Heart right ventricle (tissue), 16 donors: ENCODE measurements at places on chromosomes 12 and 14. TPM values are rescaled to one million over a fixed set of nuclear protein-coding genes. Genes with fewer than 3 reads are reported as not detected.

FBXW8 gene
- total RNA-seq = 11.3 TPM

DNA sequence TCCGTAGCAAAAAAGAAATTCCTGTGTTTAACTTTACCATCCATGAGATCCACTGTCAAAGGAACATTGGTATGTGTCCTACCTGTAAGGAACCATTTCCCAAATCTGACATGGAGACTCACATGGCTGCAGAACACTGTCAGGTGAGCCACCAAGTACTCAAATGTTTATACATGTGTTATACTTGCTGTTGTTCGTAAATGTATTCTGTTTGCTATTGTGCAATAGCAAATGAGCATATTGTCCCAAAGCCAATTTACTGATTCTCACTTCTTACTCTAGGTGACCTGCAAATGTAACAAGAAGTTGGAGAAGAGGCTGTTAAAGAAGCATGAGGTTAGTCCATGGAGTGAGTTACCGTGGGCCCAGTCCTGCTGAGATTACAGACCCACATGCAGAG lies 9.4 kb downstream of the TRAFD1 start:
- H3K27me3 ChIP-seq = no peaks in the 10 kb centered on the region
- H3K27ac ChIP-seq = no peak overlapping the region
- DNase-seq = no peak

DNA sequence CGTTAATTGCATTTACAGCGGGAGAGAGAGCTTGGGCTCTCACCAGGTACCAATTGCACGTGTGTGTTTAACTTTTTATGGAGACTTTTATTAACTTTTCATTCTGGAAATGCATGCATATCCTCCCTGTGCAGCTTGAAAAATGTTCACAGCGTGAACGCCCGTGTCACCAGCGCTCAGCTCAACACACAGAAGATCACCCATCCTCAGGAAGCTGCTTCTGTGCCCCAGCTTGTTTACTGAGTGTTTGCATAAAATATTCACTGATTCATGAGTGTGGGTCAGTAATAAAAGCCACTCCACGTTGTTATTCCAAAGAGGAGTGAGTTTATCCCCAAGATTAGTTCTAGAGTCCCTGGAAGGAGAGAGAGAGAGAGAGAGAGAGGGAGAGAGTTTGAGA lies 75.5 kb upstream of the FZD10 start:
- H3K27ac ChIP-seq = no peak overlapping the region
- no peak overlapping the region for H3K4me3 ChIP-seq
- DNase-seq = no peak
- no peaks in the 10 kb centered on the region for H3K4me1 ChIP-seq
- H3K36me3 ChIP-seq = no peaks in the 10 kb centered on the region
- peaks cover 11% of the 10 kb centered on the region for H3K27me3 ChIP-seq

DNA sequence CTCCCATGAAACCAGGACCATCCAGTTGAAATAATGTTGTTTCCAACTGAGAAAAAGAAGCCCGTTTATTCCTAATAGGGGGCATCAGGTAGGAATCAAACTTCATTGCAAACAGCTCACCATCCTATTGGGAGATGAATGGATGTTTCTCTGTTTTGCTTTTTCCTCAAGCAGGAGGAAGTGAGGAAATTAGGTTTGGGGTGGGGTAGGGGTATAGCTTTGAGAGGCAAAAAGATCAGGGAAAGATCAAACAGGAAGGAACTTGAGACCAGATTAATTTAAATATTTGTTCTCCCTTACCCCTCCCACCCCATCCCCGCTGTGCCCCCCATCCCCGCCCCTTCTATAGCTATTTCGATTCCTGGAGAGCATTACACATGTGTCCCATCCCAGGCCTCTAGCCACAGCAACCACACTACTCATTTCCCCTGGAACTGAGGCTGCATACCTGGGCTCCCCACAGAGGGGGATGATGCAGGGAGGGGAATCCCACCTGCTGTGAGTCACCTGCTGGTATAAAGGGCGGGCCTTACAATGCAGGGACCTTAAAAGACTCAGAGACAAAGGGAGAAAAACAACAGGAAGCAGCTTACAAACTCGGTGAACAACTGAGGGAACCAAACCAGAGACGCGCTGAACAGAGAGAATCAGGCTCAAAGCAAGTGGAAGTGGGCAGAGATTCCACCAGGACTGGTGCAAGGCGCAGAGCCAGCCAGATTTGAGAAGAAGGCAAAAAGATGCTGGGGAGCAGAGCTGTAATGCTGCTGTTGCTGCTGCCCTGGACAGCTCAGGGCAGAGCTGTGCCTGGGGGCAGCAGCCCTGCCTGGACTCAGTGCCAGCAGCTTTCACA lies at the start of gene IL23A:
Gene IL23A (plus strand): TSS at position 577 of the 850 bp plus-strand sequence. CDS start 161 bp downstream, at position 738.
- no peak within 1 kb of the TSS for H3K4me3 ChIP-seq
- H3K4me1 ChIP-seq = peaks cover 7% of the 10 kb centered on the region
- no peaks in the 10 kb centered on the region for H3K27me3 ChIP-seq
- H3K27ac ChIP-seq = no peak within 1 kb of the TSS
- no peak for DNase-seq

DNA sequence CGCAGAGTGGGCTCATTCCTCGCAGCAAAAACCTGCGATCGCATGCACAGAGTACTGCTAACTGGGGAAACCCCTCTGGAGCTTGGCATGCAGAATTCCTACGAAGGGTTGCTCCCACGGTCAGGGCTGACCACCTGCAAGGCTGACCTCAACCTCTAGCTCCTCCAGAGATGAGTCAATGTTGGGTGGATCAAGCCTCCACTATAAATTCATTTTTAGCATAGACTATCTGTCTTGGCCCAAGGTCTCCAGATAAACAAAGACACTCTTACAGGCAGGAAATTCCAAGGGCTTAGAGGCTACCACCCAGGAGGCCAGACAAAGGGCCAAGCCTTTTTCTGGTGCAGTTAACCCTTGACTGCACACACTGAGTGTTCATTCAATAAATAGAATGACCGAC lies 296.5 kb downstream of the TMEM132D start:
- H3K4me1 ChIP-seq = no peaks in the 10 kb centered on the region
- no peak for DNase-seq
- no peak overlapping the region for H3K27ac ChIP-seq
- H3K27me3 ChIP-seq = no peaks in the 10 kb centered on the region

DNA sequence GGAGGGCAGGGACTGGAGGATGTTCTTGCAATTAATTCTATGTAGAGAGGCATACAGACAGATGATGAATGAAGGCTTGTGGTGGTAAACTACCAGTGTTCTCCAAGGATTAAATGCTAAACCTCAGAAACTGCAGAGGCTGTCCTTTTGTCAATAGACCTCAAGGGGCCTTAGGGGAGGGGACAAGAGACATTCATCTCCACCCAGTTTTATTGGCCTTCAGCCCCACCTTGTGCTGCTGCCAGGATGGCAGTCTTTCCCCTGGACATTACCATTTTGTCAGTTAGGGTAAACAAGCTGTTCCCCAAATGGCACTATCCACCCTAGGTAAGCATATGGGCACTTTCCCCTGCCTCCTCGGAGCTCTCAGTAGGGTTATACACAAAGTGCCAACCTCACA lies 4.9 kb upstream of the SMAGP start:
- peaks cover 9% of the 10 kb centered on the region for H3K4me1 ChIP-seq
- no peak overlapping the region for H3K27ac ChIP-seq
- no peak for DNase-seq
- no peaks in the 10 kb centered on the region for H3K36me3 ChIP-seq
- H3K27me3 ChIP-seq = peaks cover 14% of the 10 kb centered on the region

DNA sequence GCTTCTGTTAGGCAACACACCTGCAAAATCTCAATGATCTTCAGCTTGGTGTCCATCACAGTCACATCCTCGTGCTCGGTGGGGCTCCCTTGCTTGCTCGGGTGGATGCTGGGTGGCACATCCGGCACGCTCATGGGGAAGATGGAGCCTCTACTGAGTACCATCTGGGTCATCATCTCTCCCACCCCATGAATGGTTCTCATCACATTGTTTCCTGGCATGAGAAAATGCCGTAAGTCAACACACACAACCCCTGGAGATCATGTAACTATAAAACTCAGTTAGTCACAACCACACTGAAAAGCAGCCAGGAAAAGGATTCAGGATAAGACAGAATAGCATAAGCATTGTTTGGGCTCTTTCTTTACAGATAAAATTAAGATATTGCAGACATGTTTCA lies 201.1 kb downstream of the ITPR2 start:
- DNase-seq = no peak
- H3K27me3 ChIP-seq = no peaks in the 10 kb centered on the region
- H3K36me3 ChIP-seq = peaks cover 44% of the 10 kb centered on the region
- H3K4me1 ChIP-seq = no peaks in the 10 kb centered on the region
- no peak overlapping the region for H3K4me3 ChIP-seq
- no peak overlapping the region for H3K27ac ChIP-seq

DNA sequence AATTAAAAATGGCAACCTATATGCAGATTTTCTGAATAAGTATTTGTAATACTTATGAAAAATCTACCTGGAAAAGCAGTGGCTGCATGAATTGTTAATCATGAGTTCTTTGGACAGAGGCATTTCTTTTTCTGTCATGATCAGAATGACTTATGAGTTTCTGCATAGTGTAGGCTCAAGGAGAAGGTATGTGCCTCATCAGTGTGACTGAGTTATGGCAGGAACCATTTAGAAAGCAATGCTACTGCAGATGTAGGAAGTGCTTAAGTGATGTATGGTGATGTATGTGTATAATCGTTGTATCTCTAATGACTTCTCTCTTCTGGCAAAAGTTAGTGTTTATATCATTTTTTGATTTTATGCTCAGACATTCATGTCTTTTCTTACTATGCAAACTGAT lies 816.4 kb upstream of the FBXO33 start:
- no peak for DNase-seq
- H3K4me3 ChIP-seq = no peak overlapping the region
- no peaks in the 10 kb centered on the region for H3K4me1 ChIP-seq
- H3K27ac ChIP-seq = no peak overlapping the region

GRCh38 chr14:89015016-89015415 lies 190.6 kb downstream of the TTC8 start:
- no peak overlapping the region for H3K4me3 ChIP-seq
- no peak for DNase-seq
- H3K27ac ChIP-seq = no peak overlapping the region
- no peaks in the 10 kb centered on the region for H3K4me1 ChIP-seq
- no peaks in the 10 kb centered on the region for H3K27me3 ChIP-seq

DNA sequence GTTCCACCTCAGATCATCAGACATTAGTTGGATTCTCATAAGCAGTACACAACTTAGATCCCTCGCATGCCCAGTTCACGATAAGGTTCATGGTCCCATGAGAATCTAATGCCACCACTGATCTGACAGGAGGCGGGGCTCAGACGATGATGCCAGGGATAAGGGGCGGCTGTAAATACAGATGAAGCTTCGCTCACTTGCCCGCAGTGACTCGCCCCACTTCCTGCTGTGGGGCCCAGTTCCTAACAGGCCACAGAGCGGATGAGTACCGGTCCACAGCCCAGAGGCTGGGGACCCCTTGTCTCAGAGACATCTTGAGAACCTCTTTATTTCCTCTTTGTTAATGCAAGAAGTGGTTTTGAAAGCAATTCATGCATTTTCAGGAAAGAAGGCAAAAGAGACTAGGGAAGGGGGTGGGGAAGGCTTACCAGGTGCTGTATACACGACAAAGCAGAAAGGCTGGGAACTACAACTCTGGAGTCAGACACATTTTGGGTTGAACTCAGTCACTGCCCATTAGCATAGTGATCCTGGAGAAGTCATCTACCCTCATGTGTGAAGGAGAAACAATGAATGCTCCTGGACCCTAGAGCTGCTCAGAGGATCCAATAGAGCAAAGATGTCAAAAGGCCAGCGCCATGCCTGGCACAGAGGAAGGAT lies 68.7 kb downstream of the EID3 start:
- no peak for DNase-seq
- H3K4me1 ChIP-seq = no peaks in the 10 kb centered on the region
- H3K36me3 ChIP-seq = no peaks in the 10 kb centered on the region
- H3K27me3 ChIP-seq = no peaks in the 10 kb centered on the region
- no peak overlapping the region for H3K27ac ChIP-seq

DNA sequence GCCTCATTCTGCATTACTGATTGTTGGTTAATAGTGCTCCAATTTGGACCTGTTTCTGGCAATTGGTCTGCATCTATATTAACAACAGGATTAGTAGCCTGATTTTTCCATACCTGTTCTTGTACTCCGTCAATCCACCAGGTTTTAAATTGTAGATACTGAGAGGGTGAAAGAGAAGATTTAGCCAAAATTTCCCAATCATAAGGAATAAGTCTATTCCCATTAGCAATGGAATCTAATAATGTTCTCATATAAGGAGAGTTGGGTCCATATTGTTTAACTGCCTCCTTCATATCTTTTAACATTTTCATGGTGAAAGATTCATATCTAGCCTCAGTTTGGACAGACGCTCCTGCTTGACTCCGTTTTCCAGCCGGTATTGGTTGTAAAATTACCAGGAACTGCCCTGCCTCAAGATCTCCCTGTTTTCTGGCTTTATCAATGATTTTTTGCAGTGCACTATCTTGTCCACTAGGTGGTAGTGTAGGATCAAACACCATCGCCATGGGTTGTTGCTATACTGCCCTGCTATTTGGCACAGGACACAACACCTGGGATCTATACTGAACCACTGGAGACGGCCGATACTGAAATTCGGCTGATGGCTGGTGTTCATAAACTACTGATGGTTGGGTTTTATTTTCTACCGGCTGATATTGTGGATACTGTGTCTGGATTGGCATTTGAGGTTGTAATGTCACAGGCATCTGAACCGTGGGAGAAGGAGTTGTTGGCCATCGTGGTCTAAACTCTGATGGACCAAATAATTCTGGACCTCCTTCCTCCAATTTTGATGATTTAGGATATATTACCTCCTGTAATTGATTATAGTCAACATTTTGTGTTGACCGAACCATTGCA lies 25.2 kb downstream of the DHRS4L2 start:
- H3K4me3 ChIP-seq = no peak overlapping the region
- no peaks in the 10 kb centered on the region for H3K36me3 ChIP-seq
- no peak overlapping the region for H3K27ac ChIP-seq
- H3K27me3 ChIP-seq = no peaks in the 10 kb centered on the region
- no peaks in the 10 kb centered on the region for H3K4me1 ChIP-seq

DNA sequence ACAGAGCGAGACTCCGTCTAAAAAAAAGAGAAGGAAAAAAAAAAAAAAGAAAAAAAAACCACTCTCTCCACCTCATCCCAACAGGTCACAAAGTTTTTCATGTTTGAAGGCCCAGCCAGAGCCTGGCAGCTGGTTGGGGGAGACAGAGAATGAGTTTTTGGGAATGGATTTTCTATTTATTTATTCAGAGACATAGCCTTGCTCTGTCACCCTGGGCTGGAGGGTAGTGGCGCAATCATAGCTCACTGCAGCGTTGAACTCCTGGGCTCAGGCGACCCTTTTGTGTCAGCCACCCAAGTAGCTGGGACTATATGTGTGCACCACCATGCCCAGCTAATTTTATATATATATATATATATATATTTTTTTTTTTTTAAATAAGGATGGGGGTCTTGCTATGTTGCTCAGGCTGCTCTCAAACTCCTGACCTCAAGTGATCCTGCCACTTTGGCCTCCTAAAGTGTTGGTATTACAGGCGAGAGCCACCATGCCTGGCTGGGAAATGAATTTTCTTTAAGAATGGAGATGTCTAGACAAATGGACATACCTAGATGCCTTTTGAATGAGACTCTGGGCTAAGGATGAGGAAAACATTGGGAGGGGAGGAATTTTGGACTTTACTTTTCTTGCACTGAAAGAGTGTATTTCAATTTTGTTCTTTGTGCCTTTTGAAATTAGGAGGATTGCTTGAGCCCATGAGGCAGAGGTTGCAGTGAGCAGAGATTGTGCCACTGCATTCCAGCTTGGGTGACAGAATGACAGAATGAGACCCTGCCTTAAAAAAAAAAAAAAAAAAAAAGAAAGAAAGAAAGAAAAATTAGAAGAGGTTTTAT lies 16.9 kb upstream of the PPP1R1A start:
- H3K4me1 ChIP-seq = no peaks in the 10 kb centered on the region
- no peak for DNase-seq
- peaks cover 13% of the 10 kb centered on the region for H3K27me3 ChIP-seq
- no peaks in the 10 kb centered on the region for H3K36me3 ChIP-seq

GRCh38 chr12:66055837-66056319 lies 74.7 kb downstream of the LLPH start:
- no peak overlapping the region for H3K4me3 ChIP-seq
- H3K4me1 ChIP-seq = no peaks in the 10 kb centered on the region
- H3K27me3 ChIP-seq = peaks cover 1% of the 10 kb centered on the region
- no peak for DNase-seq
